Testis (tissue), 5 donors: ENCODE measurements at places on chromosomes 13 and 19. TPM values are rescaled to one million over a fixed set of nuclear protein-coding genes. Genes with fewer than 3 reads are reported as not detected.

DNA sequence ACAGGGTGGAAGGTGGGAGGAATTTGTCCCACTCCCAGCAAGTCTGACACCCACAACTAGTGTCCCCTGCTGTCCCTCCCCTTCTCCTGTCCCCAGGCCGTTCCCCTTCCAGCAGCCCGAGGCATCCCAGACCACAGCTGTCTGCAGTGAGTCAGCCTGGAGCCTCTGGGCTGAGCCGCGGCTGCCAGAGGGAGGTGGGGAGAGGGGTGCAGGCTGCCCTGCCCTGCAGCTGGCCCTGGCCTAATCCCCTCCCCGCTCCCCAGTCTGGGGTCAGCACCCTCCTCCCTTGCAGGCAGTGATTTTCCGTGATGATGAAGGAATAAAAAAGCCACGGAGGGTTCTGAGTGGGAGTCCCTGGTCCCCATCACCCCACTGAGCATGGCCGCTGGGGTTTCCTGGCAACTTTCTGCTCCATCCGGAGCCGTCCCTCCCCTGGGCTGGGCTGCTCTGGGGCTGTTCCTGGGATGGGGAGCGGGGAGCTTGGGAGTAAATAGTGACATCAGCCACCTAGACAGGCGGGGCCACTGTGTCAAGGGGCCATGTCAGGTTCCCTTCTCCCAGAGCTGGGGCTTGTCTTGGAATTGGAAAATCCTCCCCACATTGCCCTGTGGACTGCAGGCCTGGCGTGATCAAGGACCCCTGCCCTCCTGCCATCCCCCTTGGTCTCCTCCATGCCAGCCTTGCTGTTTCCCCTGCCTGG is 16.8 kb downstream of the SPC24 start:
- DNase-seq, result peak; percentile 60

DNA sequence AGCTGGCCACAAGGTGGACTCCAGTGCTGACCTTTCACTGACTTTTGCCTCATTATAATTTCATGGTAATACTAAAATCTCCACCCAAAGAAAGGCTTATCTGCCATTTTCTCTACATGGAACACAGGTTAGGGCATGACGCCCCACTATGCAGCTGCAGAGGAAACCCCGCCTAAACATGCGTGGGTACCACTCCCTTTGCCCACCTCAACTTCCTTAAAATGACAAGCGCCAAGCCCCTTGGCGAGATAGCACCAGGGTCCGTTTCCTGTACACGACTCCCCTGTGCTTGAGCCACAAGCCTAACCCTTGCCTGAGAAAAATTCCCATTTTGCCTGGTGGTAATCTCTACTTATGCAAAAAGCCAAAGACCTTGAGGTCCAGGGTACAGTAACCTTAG is 36.0 kb upstream of the PABPC3 start:
- no peak for DNase-seq

GRCh38 chr13:44816701-44817100 is 172.6 kb downstream of the NUFIP1 start:
- DNase-seq, result no peak

- DNase-seq, result no peak
Observed at GRCh38 chr13:106052200-106052767, 483.2 kb downstream of the EFNB2 start.

DNA sequence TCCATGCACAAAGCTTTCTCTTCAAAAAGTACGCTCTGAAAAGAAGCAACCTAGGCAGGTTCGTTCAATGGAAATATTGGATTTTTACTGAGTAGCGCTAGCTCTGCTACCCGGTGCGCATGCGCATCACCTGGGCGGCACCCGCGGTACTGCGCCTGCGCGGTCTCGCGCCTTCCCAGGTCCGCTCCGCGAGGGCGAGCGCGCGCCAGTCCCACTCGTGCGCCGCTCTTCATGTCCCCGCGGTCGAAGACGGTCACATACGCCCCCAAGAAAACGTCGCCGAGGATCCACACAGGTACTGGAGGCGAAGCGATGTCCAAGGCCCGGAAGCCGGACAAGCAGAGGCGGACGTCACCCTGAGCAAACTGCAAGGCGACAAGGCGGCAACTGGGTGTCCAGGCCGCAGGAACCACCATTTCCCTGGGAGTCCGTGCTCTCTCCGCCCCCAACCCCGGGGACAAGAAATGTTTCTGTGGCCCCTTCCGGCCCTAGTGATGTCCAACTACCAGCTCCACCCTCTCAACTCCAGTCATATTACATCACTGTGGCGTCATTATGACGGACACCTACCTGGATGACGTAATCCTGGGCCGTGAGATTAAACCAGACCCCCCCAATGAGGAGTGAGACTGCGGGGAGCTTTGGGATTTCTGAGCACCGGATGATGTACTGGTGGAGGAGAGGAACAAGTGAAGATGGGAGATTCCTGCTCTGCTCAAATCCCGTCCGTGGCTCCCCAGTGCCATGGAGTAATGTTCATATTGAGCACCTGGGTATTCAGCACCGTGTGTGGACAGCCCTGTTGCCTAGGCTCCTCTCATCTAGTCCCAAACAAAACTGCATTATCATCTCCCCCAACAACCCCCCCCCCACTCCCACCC is 4.8 kb upstream of the KCNC3 start:
- peak; percentile 80 for DNase-seq

DNA sequence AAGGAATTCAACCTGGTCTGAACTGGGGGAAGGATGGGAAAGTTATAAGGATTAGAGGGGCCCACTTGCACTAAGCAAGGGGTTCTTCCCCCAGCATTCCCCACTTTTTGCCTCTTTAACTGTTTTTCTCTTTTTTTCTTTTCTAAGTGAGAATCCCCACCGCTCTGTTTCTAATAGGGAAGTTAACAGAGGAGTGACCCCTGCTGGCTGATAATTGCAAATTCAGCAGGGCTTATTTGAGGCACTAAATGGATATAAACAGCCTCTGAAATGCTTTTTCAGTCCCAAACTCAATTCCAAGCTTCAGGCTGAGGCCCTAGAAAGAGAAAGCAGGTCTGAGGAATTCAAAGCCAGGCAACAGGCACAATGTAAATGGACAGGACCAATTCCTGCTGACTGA is 38.2 kb upstream of the CEACAM21 start:
- no peak for DNase-seq

CERS1 gene
- 64.5 TPM for total RNA-seq

ADGRE3 gene
- 0.31 TPM for total RNA-seq

GNA15 gene
- 2.5 TPM for total RNA-seq
